ENCODE measurements at places on chromosomes 12 and 14.
A peak's percentile ranks its signal among the peaks of the same experiment; 100 is the strongest.

- no peak for DNase-seq
These were observed 467.0 kb downstream of the MDGA2 start for GRCh38 chr14:47208434-47208833.

- no peak for DNase-seq
These were observed 5.4 kb downstream of the GAPDH start for GRCh38 chr12:6539707-6540134.

- no peak for DNase-seq
These were observed 69.5 kb downstream of the TBC1D30 start for GRCh38 chr12:64893961-64894360.

DNA sequence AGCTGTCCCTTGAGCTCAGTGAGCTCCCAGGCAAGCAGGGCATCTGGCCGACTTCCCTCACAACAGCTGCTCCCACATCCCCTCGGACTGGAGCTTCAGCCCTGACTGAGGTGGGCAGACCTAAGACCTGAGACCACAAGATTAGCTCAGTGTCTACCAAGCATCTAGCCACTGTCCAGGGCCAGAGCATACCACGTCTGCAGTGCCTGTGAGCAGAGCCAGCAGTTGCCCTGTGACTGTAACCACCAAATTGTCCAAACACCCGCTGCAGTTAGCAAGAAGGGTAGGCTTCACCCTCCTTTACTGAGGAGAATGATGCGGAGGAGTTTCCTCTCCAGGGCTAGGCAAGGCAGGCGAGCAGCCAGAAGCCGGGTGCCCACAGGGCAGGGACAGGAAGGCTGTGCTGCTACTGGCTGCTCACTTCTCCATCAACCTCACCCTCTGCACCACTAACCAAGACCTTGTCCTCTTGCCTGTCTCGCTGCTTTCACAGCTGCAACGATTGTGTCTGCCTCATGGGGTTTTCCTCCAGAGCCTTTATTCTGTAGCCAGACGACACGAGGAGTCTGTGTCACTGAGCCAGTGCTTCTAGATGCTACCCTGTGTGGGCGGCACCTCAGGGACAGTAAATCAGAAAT, 53.9 kb downstream of the ANAPC7 start:
- DNase-seq = no peak

- DNase-seq = no peak
These were observed 24.9 kb upstream of the CEBPE start for GRCh38 chr14:23143911-23144310.

GRCh38 chr14:91356181-91356763, 61.3 kb downstream of the CCDC88C start:
- no peak for DNase-seq

DNA sequence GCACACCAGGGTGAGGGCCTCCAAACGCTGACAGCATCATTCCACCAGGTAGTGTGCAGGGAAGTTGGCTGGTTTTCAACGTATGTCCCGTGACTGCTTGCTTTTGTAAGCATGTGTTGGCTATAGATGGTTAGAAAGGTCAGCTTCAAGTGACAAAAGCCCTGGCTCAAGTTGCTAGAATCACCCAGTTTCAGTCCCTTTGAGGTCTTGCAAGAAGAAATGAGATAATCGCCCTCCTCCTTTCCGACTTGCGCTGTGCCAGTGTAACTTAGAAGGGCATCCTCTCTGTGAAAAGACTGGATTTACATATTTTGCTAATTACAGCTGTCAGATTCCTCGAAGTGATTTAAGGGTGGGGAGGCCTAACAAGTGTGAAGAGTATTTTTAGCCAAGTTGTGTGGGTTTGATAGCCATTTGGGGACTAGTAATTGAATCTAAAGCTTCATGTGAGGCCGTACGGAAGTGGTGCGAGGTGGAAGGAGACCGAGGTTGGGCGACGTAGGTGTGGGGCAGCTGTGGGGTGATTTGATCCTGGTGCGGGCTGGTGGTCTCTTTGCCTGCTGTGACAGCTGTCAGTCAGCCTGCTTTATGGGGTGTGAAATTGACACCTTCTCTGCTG, 94.7 kb downstream of the CHST11 start:
- no peak for DNase-seq

DNA sequence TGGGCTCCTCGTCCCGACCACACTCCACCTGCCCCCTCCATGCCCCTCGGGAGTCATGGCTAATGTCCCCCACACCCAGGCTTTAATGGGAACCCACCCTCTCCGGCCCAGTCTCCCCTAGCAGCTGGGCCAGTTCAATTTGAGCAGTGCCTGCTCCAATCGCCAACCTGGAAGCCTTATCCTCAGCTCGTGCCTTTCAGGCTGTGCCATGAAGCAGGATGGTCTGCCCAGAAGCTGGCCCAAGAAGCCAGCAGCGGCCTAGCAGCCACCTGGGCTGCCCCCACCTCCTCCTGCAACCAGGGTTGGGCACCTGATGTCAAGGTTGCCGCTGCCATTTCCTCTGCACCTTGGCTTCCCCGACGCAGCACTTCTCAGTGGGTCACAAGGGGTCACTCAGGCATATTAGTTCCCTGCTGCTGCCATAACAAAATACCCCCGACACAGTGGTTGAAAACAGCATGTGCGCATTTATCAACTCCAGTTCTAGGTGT, 2.3 kb upstream of the CLBA1 start:
- no peak for DNase-seq

DNA sequence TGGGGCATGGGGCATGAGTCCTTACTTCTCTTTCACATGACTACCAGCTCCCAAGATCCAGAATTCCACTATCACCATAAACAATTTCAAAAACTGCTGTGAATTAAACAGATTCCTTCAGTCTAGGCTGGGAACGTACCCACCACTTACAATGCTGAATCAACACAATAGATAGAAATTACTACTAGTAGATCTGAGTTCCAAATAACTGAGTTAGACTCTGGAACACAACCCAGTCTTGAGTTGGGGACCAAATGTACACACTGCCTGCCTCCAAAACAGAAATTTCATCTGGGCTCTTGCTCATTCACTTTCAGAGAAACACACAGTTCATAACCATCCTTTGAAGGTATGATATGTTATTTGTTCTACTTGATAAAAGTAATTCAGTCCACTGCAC, 8.9 kb downstream of the CORO1C start:
- DNase-seq = no peak

DNA sequence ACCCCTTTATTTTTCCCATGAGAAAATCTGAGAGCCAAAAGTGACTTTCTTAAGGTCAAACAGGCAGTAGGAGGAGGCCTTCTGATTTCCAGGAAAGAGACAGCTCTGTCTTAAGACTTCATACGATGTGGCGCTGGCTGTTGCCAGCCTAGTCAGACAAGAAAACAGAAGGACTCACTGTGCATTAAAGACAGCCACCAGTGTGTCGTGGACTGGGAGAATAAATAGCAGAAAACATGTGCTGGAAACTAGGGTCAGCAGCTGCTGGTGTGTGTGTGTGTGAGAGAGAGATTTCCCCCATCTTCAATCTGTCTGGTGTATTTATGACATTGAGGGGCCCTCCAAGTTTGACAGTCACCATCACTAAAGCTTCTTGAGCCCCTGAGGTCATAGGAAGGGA, 708.6 kb upstream of the TMEM132C start:
- no peak for DNase-seq

GRCh38 chr14:87613881-87614280, 379.1 kb downstream of the GALC start:
- no peak for DNase-seq

- DNase-seq = no peak
These were observed 67.6 kb upstream of the CSRP2 start for GRCh38 chr12:76946446-76946845.

DNA sequence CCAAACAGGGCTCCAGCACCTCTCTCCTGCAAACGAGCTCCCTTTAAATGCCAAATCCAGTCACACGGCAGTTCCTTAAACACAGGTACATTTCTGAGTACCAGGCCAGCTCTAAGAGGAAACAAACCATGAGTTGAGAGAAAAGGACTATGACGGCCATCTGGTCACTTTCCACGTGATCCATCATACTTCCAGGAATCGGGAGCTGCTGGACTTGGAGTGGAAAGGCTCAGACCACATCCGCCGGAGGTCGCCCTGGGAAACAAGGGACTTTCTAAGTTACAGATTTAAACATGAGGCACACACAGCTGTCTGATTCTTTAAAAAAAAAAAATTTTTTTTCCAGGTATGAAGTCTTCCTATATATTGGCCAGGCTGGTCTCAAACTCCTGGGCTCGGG, 39.2 kb downstream of the ACADS start:
- no peak for DNase-seq

- no peak for DNase-seq
These were observed 84.2 kb downstream of the SCARB1 start for GRCh38 chr12:124779161-124780141.

DNA sequence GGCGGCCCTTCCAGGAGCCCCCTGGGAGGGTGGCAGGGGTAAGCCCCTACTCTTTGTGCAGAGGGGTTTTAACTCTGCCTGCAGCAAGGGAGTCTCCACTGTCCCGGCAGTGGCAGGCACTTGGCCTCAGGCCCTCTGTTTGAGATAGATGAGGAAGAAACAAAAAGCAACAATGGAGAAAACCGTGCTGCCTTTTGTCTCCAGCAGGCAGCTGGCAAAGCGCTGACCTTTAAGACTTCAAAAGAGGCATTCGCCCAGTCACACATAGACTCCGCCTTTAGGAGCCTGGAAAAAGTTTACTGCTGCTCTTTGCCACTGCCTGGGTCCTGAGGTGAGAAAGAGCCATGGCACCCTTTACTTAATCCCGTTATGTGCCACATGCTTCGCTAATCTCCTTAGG, 158.2 kb upstream of the NTF3 start:
- DNase-seq = no peak

- DNase-seq = no peak
These were observed 441.1 kb downstream of the ETNK1 start for GRCh38 chr12:23066095-23066494.

- no peak for DNase-seq
These were observed 4.1 kb upstream of the CYP46A1 start for GRCh38 chr14:99679996-99680395.

DNA sequence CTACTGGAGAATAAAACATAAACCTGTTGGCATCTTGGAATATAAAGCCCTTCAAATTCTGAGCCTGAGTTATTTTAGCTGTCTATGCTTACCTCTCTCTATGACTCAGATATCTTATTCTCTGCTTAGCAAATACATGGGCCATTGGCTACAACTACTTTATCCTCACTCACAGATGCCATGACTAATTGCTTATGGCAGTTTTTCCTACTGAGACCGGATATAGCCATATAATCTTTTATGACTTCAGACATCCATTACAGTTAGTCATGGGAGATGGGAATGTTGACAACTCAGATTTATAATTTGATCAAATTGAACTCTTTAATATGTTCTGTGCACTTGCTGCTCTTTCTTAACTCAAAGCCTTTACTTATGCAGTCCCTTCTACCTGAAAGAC, 502.4 kb upstream of the ATP2B1 start:
- no peak for DNase-seq

DNA sequence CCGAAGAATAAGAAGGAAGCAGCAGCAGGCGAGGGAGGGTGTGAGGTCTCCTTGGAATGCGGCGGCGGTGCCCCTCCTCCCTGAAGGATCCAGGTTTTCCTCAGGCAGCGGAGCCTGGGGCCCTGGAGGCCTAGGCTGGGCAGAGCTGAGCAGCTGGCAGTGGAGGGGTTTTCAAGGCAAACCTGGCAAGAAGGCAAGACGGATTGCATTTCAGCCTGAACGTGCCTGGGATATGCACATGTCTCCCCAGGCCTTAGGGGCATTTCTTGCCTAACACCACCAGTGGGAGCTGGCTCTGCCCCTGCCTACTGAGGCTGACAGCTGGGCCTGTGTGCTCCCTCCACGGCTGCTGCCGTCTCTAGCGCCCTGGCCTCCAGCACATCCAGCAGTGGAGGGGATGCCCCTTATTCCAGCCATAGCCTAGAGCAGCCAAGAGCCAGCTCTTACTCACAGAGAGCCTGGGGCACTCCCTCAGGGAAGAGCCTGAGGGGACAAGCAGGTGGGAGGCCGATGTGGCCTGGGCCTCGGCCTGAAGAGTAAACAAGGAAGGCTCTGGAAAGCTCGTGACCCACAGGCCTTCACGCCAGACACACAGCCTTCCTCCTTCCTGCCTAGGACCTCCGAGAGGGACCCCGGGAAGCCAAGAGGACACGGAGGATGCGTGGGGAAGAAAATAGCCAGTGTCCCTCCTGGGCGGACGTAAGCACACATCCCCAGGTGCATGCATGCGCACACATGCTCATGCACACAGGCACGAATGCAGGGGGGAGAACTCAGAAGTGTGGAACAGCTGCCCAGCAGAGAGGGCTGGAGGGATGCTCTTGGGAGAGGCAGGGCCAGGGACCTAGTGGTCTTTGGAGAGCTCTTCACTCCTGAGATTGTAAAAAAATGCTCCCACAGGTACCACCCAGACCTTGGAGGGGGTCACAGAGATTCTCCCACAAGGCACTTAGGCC, 23.0 kb upstream of the EIF2B2 start:
- peak; percentile 54 for DNase-seq

DNA sequence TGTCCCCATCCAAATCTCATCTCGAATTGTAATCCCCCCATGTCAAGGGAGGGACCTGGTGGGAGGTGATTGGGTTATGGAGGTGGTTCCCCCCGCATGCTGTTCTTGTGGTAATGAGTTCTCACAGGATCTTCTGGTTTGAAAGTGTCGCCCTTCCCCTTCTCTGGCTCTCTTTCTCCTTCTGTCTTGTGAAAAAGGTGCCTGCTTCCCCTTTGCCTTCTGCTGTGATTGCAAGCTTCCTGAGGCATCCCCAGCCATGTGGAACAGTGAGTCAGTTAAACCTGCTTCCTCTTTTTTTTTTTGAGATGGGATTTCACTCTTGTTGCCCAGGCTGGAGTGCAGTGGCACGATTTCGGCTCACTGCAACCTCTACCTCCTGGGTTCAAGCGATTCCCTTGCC, 104.0 kb downstream of the CCDC91 start:
- no peak for DNase-seq

GRCh38 chr12:55694651-55695050, 13.1 kb downstream of the ITGA7 start:
- DNase-seq = no peak

GRCh38 chr12:50841716-50842531, 802 bp upstream of the TMPRSS12 start:
- no peak for DNase-seq

DNA sequence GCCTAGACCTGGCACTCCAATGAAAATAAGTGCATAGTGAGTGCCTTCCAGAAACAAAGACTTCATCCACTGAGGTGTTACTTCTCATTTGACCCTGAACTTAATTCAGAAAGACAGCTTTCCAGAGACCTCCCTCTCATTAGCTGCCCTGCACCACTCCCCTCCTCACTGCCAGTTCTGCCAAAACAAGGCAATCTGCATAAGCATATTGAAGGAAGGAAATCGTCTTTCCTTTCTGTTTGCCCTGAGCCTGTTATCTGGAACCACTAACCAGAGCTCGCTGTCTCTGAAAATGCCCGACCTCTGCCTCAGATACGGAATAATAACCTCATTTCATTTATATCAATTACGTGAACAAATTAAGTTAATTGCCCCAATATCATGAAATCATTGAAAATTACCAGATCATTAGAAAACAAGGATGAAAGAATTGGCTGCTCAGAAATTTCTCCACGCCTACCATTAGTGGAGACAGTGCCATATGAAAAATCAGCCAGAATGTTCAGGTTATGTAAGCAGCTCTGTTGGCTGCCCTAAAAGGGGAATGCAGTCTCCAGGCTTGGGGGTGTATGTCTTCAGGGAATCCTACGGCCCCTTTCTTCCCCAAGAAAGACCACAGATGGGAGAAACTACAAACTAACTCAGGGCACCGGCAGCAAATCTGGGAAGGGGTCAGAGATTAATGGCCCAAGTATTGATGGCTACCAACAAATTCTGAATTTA, 149.9 kb upstream of the FKBP4 start:
- peak; percentile 3 for DNase-seq

Data from WTC11 (cell line).